ENCODE measurements at places on chromosomes 3 and 15.

- DNase-seq = no peak
These were observed 482.7 kb upstream of the PDZRN3 start for GRCh38 chr3:74107451-74107850.

- no peak for DNase-seq
These were observed 80.6 kb downstream of the ULK4 start for GRCh38 chr3:41881233-41881821.

DNA sequence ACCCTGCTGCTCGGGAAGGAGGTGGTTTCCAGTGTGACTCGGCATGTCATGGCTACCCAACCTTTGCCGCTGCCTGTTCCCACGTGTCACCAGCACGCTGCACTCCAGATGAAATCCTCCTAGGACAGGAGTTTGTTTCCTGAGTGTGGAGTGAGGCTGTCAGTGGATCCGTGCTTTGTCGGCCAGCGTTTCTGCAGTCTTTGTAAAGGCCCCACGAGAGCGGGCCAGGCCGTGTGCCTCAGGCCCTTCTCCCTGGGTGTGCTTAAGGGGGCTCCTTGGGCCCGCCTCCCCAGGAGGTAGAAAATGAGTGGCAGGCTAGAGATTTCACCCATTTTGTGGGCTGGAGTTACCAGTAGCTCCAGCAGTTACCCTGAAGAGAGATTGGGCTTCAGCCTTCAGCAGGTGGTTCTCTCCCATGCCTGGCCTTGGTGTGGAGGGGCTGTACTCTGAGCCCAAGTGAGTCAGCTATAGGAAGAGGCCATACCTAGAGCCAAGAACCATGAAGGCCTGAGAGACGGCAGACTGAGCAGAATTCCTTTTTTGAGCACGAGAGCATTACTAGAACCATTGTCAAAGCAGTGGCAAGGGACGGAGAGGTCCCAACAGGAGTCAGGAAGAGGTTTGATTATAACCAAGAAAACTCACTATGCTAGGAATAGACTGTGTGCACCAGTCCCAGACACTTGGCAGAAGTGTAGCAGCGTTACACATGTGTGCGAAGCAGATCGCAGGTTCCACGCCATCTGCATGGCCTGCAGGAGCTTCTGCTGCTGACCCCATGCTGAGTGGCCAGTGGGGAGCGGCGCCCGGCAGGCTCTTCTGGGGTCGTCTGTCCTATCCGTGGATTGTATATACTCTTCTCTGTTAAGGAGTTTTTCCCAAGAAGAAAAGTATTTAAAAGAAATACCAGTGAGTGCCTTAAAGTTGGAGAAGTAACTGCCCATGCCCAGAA lies 14.5 kb downstream of the MAP6D1 start:
- no peak for DNase-seq

DNA sequence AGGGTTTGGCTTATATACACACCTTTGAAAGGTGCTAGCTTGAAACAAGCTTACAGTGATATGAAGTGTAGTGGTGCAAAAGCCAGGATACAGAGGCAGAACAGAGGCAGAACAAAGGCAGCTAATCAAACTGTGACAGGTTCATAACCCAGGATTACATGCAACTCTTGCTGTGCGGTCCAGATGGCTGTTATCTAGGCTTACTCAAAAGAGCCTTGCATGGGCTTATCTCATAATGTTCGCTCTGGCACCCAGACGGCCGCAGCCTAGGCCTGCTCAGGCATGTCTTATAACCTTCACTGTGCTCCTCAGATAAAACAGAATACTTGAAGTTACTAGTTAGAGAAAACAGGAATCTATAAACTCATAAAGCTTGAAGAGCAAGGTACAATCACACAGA lies 22.8 kb upstream of the NOX5 start:
- no peak for DNase-seq

DNA sequence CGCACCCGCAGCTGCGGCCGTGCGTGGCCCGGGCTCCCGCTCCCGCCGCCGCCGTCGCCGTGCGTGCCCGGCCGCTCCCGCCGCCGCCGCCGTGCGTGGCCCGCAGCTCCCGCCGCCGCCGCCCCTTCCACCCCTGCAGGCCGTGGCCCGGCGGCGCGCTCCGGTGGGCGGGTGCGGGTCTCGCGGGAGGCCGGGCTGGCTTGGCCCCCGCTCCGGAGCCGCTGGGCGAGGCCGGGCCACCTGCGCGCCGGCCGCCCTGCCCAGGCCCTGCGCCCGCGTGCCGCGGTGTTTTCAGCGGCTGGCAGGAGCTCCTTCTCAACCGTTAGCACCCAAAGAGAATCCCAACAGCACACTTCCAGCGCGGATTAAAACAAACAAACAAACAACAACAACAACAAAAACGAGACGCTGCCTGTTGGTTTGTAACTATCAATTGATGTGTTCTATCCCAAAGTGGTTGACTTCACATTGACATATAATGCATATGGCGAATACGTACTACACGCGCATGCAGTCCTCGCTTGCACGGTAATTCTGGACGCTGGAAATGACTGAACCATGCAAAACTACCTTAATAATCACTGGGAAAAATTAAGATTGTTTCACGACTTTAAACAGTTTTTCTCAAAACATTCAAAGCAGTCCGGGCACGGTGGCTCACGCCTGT lies 113.7 kb upstream of the GOLGA8J start:
- no peak for DNase-seq

Data from left hindlimb (tissue), 1 donor.